ENCODE measurements at places on chromosomes 7 and 10.

DNA sequence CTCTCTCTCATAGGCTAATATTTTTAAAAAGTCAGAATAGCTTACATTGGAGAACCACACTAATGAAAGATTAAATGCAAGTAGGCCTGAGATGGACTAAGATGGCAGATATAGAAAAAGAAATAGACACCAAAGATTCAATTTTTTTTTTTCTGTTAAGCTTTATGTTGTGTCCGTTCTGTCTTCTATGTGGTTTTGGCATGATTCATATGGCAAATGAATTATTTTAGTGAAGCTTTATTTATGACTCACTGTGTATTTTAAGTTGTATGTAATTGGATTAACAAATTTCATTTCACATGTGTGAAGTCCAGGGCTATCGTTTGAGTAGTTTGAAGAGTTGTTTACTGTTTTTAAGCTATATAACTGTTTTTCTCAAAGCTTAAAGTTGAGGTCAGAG, 214.8 kb downstream of the CAMK1D start:
- DNase-seq, result no peak

GRCh38 chr7:77783545-77783944, 14.7 kb downstream of the TMEM60 start:
- DNase-seq, result no peak

DNA sequence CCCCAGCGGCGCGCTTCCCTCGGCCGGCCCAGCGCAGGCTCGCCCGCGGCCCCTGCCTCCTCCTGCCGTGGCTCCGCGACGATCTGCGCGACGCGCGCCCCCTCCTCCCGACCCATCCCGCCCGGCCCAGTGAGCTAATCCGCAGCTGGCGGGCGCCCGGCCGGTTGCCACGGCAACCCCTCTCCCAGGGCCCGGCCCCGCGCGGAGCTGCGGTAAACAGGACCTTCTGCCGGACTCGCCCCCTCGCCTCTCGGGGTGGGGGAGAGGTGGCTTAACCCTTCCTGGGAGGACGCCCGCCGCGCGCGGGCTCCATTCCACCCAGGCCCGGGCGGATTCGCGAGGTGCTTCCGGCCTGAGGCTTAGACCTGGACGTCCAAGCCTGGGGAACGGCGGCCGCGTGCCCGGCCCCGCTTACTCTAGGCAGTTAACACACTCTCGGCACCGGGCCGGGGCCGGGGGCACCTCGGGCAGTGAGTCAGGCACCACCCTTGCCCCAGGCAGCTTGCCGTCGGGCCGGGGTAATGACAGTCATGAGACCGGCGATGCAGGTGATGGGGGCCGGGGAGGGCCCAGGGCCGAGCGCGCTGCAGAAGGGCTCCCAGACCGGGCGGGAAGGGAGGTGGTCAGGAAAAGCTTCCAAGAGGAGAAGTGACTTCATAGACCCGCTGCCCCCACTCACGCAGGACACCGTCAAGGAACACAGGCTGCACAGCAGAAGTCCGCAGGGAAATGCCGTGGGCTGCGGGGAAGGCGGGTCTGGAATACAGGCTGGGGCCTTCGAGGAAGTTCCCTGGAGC, at the start of gene DENND2A:
Gene DENND2A (minus strand): TSS at position 87 of the 797 bp plus-strand sequence. CDS start 38,416 bp downstream, outside the sequence.
- DNase-seq, result no peak

DNA sequence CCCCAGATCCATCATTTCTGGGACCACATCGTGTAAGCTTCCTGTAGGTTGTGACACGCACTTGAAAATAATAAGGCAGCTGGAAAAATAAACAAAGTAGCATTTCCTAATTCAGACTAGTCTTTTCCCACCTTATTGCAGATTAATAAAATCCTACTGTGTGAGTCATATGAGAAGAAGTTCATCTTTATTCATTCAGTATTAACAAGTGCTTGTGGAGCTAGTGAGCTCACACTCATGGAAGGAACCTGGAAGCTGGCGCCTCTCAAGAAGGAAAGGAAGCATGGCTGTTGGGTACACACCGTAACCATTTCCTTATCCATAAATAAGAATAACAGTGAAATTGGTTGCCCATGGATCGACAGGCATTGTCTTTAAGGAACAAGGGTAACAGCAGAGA, 152.6 kb upstream of the PFKP start:
- DNase-seq, result no peak

DNA sequence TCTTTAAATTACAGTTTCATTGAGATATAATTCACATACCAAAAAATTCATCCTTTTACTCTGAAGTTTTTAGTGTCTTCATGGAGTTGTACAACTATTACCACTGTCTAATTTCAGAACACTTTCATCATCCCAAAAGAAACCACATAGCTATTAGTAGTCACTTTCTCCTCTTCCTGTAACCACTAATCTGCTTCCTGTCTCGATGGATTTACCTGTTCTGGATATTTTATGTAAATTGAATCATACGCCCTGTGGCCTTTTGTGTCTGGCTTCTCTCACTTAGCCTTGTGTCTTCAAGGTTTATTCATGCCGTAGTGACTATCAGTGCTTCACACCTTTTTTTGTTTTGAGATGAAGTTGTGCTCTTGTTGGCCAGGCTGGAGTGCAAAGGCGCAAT, 135.5 kb downstream of the DOCK1 start:
- DNase-seq, result no peak

GRCh38 chr10:420154-421121, 269.0 kb downstream of the DIP2C start:
- no peak for DNase-seq

Measured in cortex of kidney (tissue), 1 donor.